ENCODE measurements at places on chromosomes 4 and X. TPM values are rescaled to one million over a fixed set of nuclear protein-coding genes. Genes with fewer than 3 reads are reported as not detected.

Gene NHS
- polyA plus RNA-seq: 1.00 TPM

Gene TMEM255A
- 0.73 TPM for polyA plus RNA-seq

Gene BEX5
- polyA plus RNA-seq: 15.7 TPM

Gene GATA1
- not detected for polyA plus RNA-seq

Gene NSUN7
- polyA plus RNA-seq: 5.3 TPM

Gene RBMX2
- 29.9 TPM for polyA plus RNA-seq

Gene MAGEB1
- not detected for polyA plus RNA-seq

Gene OPRPN
- polyA plus RNA-seq: not detected

Gene FGFR3
- 84.1 TPM for polyA plus RNA-seq

Gene SMIM43
- polyA plus RNA-seq: not detected

Gene CDX4
- not detected for polyA plus RNA-seq

Gene PDE6B
- 1.8 TPM for polyA plus RNA-seq

Gene PRSS12
- 3.5 TPM for polyA plus RNA-seq

Gene MAGEA9
- polyA plus RNA-seq: not detected

Gene GAB1
- 3.2 TPM for polyA plus RNA-seq

Gene TBX22
- not detected for polyA plus RNA-seq

Gene HSFX3
- polyA plus RNA-seq: not detected

Gene PFKFB1
- polyA plus RNA-seq: 0.25 TPM

Gene CYLC1
- polyA plus RNA-seq: not detected

Gene EDA2R
- 0.20 TPM for polyA plus RNA-seq

Gene TKTL2
- not detected for polyA plus RNA-seq

Gene C4orf36
- polyA plus RNA-seq: not detected

Gene BEX1
- 8.6 TPM for polyA plus RNA-seq

Gene CTAG1B
- not detected for polyA plus RNA-seq

Gene KLB
- polyA plus RNA-seq: 0.06 TPM

Gene MAGEA2B
- not detected for polyA plus RNA-seq

Gene ATP10D
- 1.5 TPM for polyA plus RNA-seq

Gene GLOD5
- polyA plus RNA-seq: 1.7 TPM

Gene CXCL3
- polyA plus RNA-seq: 18.5 TPM

Gene SLC2A9
- polyA plus RNA-seq: 0.61 TPM

Gene TCEAL5
- 1.2 TPM for polyA plus RNA-seq

Gene SLC4A4
- 1.8 TPM for polyA plus RNA-seq

Data from stomach (tissue), 19 donors.